ENCODE measurements at places on chromosomes 3 and 15.

- peak; percentile 89 for DNase-seq
Observed at GRCh38 chr15:38707802-38708671, 143.4 kb upstream of the RASGRP1 start.

DNA sequence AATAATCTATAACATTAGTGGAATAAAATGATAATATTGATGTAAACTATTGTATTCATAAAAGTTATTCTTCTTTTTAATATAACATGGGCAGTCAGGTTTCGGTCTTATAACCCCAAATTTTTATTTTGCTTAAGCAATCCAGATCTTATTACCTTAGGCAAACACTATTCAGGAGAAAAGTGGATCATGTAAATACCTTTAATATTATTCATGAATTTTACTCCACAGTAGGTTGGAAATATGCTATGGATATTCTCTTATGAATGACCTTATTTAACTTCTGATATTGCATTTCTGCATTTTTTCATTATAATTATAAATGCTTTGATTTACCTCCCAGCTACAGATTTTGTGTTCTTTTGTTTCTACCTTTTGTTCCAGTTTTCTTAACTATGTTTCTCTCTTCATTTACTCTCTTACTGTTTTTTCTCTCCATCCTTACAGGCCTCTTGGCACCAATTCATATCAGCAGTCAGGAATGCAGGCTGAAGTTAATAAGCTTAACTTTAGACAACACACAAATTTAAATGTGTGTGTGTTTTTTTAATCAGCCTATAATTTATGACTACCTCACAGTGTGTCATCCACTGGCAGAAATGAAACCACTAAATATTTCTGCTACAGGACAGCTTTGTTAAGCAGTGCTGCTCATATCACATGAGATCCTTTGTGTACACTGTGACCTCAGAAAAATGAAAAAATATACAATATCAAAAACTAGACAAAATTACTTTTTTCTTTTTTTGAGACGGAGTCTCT, 111.0 kb downstream of the NSUN3 start:
- no peak for DNase-seq

DNA sequence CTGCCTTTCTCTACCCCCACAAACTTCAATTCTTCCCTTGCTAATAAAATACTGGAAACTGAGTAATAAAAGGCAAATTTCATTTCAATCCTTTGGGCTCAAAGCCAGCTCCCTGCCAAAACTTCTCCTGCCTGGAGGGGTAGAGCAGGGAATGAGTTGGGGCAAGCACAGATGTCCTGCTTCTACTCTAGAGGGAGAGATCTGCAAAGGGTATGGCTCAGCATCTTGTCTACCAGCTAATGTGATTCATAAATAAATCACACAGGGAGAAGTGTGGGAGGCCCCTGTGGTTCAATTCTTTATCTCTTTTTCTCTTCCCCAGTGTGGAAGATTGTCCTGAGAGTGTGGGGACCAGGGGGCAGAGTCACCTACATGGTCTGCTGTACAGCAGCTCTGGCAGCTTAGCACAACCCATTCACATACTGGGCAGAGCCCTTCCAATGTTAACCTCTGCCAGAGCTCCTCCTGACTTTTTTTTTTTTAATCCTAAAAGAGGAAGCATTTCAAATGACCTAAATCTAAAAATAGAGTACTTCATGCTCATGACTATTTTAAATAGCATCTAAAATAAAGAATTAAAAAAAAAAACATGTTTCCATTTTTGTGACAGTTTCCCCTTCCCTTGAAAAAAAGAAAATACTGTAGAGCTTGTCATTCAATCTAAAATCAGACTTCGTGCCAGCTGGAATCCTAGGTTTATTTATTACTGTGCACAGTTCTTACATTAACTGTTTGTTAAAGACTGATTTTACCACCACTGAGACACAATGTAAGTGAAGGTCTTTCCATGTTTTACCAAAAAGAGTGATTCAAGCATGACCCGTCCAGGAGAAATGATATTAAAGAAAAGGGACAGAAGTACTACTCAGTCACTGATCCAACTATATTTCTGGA, 1083.7 kb upstream of the CFAP20DC start:
- DNase-seq = no peak

DNA sequence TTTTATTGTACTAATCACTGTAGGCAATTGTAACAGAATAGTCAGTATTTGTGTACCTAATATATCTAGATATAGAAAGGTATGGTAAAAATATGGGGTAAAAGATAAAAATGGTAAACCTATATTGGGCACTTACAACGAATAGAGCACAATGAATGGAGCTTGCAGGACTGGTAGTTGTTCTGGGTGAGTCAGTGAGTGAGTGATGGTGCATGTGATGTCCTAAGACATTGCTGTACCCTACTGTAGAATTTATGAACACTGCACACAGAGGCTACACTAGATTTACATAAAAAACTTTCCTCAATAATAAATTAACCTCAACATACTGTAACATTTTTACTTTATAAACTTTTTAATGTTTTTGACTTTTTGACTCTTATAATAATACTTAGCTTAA, 274.3 kb upstream of the PPP2R3A start:
- DNase-seq = no peak

GRCh38 chr15:66724732-66725463, 22.9 kb downstream of the SMAD6 start:
- DNase-seq = no peak

DNA sequence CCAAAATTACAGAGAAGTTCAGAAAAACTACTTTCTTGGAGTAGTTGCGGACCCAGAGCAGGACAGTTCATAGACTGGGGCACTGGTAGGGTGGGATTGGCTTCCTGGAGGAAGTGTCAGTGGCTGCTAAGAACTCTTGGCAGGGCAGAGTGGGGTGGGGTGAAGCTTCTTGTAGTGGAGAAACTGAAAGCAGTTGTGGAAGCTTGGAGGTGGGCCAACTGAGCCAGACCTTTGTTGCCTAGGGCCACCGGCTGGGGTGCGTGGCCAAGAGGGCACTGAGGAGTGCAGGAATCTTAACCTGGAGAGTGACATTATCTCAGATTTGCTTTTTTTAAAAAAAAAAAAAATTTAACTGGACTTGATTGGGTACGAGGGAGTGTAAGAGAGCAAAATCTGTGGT, 3.1 kb downstream of the KAT2B start:
- peak; percentile 83 for DNase-seq

- DNase-seq = no peak
Observed at GRCh38 chr3:193693774-193694173, 100.8 kb downstream of the OPA1 start.

DNA sequence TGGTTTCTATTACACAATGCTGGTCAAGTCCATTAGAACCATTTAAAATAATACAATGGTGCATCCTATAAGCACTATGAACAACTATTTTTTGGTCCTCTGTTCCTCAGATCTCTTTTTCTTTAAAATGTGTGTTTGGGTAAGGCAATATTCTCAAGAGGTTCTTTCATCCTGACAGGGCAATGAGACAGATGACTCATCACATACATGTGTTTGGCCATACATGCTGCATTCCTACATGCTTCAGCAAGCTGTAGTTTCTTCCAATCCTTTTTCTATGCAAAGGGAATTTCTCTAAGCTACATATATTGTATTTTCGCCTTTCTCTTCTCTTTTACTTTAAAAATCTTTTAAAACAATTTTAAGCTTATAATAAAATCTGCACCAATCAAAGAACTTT, 52.7 kb downstream of the OTOL1 start:
- DNase-seq = no peak

DNA sequence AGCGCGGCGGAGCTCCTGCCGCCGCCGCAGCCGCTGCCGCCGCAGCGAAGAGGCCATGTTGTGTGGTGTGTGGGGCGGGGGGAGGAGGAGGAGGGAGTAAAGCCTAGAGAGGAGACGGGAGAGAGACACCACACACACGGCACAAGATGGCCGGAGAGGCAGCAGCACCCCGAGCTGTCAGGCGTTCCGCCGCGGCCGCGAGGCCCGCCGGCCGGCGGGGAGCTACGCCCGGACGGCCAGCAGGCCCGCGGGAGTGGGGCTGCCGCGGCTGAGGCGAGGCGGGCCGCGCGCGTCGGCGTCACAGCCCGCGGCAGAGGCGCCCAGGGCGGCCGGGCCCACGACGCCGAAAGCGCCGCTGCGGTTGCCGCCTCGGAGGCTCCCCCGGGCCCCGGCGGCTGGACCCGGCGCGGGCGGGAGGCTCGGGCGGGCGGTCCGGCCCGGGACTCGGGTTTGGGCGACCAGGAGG, 17.4 kb upstream of the CHD2 start:
- DNase-seq = no peak

DNA sequence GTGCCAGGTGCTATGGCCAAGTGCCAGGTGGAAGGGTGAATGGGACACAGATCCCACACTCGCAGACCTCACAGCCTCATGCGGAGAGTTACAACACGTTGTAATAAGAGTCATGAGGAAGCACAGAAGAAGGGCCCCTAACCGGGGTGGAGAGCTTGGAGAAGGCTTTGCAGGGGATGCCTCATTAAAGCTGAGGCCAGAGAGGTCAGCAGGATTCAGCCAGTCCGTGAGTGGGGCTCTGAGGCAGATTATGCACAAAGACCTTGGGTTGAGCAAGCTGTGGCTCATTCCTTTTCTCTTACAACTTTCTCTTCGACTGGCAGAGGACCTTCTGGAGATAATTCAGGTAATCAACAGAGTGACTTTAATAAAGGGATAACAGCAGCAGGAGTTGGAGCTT, 65.3 kb upstream of the SNRK start:
- DNase-seq = no peak

DNA sequence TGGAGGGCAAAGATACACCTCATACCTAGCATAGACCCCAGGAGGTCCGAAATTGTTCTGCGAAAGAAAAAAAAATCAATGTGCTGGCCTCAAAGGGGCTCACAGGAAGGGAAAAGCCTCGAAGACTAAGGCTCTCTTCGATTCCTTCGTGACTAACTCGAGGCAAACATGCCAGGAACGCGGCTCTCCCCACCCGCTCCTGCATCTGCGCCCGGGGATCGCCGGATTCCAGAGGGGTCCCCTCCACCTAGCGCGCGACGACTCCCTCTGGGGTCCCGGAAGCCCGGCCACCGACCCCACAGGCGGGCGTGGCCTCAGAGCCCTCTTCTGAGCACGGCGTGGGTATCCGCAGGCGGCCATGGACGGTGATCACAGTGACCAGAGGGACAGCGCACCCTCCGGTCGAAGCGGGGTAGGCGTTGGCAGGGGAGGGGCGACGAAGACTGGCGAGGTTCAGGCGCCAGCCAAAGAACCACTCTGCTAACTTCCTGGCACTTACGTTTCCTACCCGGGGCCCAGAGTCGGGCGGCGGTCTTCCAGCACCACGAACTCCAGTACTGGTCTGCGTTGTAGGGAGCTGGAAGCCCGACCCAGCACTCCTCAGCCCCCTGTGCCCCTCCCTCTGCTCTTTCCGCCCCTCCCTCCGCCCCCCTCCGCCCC, 515 bp upstream of the EIF3J start:
- no peak for DNase-seq

DNA sequence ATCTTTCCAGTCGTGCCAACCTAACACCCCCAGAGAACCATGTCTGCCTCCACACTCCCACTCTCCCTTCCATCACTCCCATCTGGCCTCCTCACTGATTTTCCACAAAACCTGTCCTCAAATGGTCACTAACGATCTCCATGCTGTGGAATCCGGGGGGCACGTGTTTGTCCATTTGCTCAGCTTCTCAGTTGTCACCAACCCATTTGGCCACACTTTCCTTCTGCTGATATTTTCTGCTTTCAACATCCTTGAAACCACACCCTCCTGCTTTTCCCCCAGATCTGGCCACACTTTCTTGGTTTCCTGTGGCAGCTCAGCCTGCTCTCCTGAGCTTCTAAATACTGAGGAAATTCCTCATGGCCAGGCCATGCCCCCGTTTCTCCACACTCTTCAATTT, 257.2 kb upstream of the NSMCE3 start:
- no peak for DNase-seq

DNA sequence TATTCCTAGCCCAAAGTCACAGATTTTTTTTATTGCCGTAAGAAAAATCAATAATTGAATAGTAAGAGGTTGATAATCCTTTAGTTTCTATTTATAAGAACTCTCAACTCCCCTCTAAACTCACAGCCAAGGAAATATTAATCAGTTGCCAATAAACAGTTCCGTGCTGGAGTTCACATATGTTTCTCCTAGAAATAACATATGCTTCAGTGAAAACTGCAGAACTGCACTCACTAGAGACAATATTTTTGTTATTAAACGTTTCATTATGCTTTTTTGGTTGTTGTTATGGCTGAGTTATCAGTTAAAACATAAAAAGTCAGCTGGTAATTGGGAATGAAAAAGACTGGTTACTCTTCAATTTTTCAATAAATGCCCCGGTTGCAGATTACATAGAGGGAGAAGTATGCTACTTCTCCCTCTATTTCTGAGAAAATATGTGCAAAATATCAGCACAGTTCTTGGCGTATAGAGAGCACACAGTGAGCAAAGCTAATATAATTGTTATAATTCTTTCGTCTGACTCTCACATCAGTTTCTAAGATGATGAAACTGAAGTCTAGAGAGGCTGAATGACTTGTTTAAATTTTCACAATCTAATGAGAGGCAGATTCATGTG, 781.2 kb upstream of the GRM7 start:
- DNase-seq = no peak

GRCh38 chr3:196423044-196423781, 9.0 kb downstream of the UBXN7 start:
- peak; percentile 88 for DNase-seq

- no peak for DNase-seq
Observed at GRCh38 chr3:1139071-1139470, 46.2 kb downstream of the CNTN6 start.

DNA sequence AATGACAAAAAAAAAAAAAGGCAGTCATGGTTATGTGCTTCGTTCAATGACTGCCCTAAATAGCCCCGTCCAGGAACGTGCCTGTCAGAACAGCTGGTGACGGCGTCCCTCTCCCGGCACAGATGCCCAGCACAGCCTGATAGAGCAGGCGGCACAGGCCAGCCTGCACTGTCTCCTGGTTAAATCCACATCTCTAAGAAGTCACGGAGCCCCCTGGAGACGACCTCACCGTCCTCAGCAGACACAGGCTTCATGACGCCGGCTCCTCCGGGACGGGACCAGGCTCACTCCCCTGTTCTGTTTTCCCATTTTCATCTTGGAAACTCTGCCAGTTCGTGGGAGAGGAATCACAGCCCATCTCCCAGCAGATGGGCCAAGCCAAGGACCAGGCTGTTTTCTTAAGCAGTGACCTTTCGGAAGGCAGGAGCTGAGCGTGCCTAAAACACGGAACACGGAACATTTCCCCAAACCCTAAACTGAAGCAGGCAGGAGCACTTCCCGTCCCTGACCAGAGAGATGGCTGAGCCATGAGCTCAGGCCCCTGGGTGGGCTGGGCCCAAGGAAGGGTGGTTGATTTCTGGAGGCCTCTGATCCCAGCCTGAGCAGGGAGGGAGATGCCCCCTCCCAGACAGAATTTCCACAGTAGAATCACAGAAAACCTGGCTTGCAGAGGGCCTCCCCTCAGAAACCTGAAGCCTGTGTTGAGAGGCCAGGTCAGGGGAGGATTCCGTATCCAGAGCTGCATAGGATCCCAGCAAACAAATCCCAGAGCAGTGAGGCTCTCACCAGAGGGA, 35.9 kb downstream of the ADCY5 start:
- DNase-seq = no peak

- DNase-seq = peak; percentile 55
Observed at GRCh38 chr15:90300988-90301706, 35.7 kb downstream of the NGRN start.

Data from lung microvascular endothelial cell (primary cell).